Glutamatergic neuron (in vitro differentiated cells): ENCODE measurements at places on chromosomes 2 and 18.

GRCh38 chr2:240928476-240929363, 22.6 kb downstream of the CROCC2 start:
- no peak for DNase-seq

DNA sequence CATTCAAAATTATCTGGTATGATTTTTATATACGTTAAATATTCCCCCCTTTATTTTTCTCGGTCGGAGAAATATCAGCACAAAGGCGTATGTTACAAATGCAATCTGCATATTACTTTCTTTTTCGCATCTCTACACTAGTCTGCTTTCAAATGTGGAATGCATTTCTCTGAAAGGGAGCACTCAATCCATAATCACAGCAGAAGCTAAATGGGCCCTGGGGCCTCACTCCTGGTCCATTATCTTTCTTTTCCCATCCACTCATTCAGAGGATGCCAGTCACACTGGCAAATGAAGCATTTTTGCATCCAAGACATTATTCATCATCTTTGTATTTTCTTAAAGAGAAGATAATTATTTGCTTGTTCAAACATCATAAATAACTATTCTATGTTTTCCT, 295.2 kb upstream of the LRP1B start:
- no peak for DNase-seq

GRCh38 chr2:20596973-20597859, 53.7 kb downstream of the HS1BP3 start:
- peak; percentile 13 for DNase-seq

- DNase-seq, result no peak
Observed at GRCh38 chr18:4134700-4135099, 320.4 kb downstream of the DLGAP1 start.

GRCh38 chr2:37143974-37144373, 12.8 kb downstream of the EIF2AK2 start:
- DNase-seq, result no peak

- no peak for DNase-seq
Observed at GRCh38 chr2:112788653-112789052, 4.4 kb upstream of the IL1A start.

- DNase-seq, result no peak
Observed at GRCh38 chr2:160606341-160606740, 112.7 kb upstream of the RBMS1 start.

DNA sequence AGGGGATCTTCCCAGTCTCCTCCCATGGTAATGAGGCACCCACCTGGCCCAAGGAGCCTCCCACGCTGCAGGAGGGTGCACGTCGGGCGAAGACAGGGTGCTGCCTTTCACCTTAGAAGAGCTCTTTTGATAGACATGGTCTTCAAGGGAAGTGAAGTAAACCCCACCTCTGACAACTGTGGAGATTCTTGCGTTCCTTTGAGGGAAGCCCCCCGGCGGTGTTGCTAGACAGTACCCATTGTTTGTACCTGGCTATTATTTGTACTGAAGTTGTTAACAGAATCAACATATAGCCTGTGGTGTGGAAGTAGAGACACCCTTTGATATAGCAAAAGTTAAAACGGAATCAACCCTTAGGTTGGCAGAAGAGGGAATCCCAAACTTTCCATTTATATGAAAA, 648.0 kb downstream of the GALR1 start:
- DNase-seq, result no peak

DNA sequence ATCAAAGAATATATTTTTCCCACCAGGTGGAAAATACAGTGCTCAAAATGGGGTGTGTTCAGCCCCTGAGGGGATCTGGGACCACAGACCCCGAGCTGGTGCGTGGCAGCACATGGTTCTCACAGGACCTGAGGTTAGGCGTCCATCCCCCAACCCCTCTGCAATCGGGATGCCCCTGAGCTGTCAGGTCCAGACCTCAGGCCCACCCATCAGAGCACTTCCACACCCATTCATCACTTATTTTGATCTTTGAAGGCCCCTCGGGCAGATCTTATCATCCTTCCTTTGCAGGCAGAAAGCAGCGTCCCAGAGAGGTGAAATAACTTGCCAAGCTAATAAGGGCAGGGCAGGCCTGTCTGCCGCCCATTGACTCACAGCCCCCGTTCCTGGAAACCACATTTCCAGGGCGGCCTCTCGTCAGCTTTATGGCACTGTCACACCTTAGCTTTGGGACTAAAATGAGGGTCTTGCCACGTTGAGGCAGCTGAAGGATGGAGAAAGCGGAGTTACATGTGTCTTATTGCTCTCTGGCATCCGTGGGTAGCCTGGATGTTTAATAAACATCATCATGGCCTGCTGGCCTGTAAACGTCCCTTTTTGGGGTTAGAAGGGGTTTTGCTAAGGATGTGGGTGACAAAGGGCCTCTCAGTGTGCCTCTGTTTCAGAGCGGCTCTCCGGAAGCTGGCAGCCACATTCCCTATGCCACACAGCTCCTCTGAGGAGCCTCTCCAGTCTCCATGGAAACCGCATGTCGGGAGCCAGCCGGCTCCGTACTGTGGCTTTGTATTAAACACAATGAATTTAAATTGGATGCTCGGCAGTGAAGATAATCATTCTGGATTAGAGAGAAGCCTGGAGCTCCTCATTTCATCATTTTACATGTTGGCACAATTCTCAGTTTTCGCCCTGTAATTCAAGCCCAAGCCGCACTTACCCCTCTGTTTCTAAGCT, 58.3 kb upstream of the MAPRE3 start:
- peak; percentile 40 for DNase-seq

- DNase-seq, result no peak
Observed at GRCh38 chr2:236250286-236250685, 13.9 kb downstream of the ASB18 start.

DNA sequence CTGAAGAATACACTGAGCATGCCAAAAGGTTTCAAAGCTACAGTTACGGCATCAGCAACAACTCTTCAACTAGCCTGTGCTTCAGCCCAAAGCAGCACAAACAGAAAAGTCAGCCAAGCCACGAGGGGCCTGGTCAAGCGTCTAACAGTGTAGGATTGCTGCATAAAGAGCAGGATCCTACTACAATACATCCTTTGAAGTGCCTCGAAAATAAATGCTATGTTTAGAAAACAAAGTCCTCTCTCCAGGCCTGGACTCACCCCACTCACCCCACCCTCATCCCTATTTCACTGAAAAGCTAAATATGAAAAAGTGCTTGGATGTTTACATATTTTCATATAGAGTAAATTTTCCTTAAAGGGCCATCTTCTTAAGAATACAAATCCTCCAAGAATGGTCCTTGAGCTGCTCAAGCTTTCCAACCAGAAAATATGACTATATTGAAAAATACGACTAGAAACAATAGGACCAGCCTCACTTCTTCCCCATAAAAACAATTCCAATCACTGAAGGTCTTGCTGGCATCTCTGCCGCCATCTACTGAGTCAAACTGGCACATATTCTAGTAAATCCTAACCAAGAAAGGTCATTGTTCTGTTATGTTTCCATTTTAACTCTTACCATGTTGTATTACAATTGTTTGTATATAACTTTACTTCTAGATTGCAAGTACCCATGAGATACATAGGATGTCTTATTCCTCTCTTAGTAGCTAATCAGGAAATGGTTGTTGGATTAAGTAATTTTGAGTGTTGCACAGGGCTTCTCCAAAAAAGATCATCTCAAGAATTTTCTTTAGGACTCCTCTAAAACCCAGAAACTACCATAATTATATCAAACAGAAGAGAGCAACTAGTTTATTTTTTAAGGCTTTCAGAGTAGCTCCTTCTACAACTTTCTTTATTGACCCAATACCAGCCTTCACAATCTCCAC, 63.6 kb downstream of the CLHC1 start:
- no peak for DNase-seq

DNA sequence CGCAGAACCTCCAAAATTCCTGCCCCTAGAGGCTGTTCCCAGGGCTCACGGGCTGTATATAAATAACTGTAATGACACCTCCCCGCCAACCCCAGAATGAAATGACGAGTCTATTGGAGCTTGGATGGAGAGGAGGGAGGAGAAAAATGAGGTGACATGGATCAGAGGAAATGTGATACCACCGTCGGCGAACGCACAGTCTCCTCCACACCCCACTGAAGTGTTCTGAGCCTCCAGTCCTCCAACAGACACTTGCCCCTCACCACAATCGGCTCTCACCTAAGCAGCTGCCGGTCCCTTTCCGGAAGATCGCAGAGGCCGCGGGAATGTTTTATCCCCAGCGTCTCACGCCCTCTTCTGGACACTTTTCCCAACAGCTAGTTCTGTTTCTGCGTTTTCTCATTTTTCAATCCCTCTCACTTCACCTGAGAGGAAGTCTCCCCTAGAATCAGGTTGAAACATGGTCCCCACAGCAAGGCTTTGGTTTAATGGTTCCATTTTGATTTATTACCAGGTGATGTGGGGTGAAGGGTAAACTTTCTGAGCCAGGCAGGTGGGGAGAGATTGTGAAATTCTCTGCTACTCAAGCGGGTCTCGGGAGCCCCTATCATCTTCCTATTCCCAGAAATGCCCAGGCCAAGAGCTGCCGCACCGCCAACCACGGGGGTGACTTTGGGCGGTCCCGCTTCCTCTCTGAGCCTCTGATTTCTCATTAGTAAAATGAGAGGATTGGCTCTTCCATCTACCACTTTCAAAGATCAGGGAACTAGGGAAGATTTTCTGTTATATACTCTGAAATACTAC, 9.1 kb upstream of the MYO5B start:
- DNase-seq, result peak; percentile 69

GRCh38 chr18:939958-940357, 35.3 kb downstream of the ADCYAP1 start:
- no peak for DNase-seq

- no peak for DNase-seq
Observed at GRCh38 chr2:181581534-181581933, 75.4 kb downstream of the CERKL start.

- DNase-seq, result no peak
Observed at GRCh38 chr2:36807223-36807886, 110.8 kb downstream of the VIT start.

DNA sequence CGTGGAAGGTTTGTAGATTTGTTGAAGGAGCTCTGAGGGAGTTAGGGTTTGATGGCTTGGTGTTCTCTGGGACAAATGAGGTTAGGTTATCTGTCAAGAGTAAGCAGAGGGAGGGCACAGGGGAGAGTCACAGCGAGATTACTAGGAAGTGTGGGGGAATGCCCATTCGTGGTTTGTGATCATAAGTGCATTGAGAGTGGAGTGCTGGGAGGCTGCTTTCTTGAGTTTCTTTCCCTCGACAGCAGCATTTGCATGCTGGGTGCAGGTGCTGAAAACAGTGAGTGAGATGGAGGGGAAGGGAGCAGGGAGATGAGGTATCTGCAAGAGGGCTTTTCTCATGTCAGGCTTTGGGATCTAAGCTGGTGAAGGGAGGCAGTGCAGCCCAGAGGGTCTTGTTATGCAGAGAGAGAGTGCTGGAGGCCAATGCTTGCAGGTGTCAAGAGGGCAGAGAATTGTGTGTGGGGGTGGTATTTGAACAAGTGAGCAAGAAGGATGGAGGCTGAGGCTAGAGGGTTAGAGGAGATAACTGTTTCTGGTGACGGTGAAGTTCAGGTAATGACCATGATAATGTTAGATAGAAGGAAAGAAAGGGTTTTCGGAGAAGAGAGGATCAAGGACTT, 8.8 kb downstream of the RALB start:
- DNase-seq, result no peak
